ENCODE measurements at places on chromosomes 6 and 20.

DNA sequence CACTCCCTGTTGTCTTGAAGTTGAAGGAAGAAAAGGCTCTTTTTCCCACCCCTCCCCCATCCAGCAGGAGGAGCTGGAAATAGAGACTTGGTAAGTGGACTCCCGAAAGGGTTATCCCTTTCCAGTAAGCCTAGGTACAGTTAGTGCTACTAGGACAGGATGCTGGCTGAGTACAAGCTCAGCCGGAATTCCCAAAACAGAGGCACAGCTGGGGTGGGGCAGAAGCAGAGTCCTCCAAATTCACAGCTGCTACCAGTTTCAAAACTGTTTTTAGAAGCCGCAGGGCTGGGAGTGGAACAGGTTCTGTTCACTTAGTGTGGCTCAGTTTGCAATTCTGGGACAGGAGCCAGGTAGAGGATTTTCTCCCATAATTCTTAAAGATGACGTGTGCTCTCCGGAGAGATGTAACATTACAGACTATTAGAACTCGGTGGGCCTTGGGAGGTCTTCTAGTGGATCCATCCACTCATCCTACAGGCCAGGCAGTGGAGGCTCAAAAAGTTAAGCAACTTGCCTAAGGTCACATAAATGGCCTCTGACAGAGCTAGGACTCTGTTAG, 19.0 kb upstream of the UTRN start:
- peak; percentile 84 for DNase-seq

DNA sequence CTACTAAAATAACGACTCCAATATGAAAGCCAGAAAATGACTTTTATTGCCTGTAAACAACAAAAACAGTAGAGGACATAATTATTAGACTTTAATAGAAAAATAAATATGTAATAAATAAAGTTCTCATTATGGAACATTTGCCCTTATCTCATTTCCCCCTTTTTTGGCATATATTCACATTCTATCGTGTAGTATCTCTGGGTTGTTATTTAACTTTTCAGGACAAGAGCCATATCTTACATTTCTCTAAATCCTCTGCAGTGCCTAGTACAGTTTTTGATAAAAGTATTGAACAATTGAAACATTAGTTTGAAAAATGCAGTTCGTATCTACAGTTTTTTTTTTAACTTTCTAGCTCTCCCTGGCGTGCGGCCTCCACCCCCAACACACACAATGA, 442.0 kb upstream of the SOX4 start:
- DNase-seq = no peak

- peak; percentile 58 for DNase-seq
Observed at GRCh38 chr20:3681931-3682781, at the start of gene ADAM33. TSS of gene ADAM33 (minus strand) at chr20:3682010. CDS start at chr20:3682004, 6 bp downstream.

- no peak for DNase-seq
Observed at GRCh38 chr6:139863346-139863745, 488.9 kb upstream of the CITED2 start.

GRCh38 chr6:13253272-13253671, 75.1 kb downstream of the TBC1D7 start:
- no peak for DNase-seq

DNA sequence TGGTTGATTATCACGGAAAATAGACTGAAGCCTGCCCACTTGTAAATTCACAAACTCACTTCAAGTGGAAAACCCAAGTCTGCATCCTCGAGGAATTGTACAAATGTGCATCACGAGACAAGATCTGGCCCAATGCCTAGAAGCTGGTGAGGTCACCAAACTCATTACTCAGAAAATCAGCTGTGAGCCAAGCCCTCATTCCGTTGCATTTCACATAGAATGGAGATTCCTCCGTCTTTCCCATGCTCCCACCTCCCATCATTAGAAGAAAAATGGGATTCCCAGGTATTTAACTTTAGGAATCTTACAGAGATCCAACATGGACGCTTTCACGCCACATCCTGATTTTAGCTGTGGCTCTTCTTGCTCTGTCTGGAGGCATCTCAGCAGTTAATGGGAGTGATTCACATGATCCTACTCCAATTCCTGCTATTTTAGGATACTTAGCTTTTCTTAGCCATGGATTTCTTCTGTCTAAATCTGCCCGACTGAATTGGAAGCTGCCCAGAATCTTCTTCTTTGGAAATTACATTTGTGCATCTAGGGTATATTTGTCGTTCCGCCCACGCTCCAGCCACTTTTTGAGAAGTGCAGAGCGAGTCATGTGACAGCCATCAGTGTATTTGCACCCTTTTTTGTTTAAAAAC, 68.7 kb upstream of the STMND1 start:
- DNase-seq = peak; percentile 87

DNA sequence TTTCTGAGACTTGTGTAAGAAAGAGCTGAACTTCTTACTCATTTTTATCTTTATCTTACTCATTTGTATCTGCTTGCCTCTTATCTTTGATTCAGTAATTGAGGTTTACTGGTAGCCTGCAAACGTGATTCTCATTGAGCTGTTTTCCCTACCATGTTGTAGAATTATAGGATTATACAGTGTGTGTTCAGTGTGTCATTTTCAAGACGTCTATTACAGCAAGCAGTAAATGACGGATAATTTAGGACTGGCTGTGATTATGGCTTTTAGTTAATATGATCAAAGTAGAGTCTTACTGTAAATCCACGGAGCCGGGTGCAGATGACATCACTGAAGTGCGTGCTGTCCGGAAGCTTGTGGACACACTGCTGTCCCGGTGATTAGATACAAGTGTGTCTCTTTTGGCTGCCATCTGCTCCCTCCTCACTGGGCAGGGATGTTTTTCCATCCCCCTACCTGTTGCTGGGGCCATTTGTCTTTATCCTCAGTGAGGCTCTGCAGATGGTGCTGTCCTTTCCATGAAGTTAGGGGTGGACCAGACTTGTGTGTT, 6.0 kb downstream of the NELFCD start:
- DNase-seq = no peak
